ENCODE measurements at places on chromosomes 13 and 19. TPM values are rescaled to one million over a fixed set of nuclear protein-coding genes. Genes with fewer than 3 reads are reported as not detected.

ZNF573 gene
- 4.8 TPM for total RNA-seq

MYADM gene
- 7.7 TPM for total RNA-seq

PPM1N gene
- total RNA-seq: 0.60 TPM

DNA sequence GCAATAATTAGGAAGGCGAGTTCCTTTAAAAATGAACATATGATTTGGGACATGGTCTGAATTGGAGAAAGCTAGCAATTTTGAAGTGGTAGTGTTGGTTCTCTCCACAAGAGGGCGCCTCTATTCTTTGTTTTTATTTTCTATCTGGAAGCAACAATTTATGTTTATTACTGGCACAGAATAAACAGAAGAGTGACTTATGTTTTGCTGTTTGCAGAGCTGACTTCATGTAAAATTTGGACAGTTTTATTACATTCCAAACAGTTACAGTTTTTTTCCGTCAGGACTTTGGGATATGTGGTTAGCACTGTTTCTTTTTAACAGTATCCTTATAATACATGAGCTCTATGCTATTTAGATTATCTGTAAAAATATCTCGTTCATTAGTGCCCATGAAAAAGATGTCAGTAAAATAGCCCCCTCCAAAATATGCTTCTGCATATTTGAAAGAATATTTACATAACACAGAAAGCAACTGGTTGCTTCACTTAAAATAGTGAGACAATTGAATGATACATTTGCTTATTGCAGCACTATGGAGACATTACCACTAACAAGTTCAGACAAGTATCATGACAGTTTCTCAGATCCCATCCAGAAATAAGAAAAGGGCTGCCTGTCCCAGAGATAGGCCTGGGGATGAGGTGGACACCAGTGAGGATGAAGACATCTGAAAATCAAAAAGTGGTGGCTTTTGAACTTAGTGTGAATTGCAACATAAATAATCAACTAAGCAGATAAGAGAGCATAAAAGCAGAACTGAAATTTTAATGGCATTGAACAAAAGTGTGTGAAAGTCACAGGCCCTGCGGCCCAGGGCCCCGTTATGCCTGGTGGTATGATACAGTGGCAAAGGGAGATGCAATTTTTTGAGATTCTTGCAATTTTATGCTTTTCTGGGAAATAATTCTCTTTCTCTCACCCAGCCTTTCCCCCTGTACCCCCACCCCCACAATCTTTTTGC, 32.3 kb upstream of the FGF9 start:
- peak; percentile 48 for DNase-seq

DNA sequence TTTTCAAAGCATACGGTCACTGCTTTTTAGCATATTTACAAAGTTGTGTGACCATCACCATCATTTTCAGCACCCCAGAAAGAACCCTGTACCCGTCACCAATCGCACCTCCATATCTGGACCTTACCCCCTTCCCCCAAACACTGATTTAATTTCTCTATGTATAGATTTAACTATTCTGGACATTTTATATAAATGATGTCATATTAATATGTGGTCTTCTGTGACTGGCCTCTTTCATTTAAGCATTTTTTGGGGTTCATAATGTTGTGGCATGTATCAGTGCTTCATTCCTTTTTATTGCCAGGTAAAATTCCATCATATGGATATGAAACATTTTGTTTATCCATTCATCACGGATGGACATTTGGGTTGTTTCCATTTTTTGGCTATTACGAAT, 74.0 kb downstream of the TBC1D4 start:
- no peak for DNase-seq

DNA sequence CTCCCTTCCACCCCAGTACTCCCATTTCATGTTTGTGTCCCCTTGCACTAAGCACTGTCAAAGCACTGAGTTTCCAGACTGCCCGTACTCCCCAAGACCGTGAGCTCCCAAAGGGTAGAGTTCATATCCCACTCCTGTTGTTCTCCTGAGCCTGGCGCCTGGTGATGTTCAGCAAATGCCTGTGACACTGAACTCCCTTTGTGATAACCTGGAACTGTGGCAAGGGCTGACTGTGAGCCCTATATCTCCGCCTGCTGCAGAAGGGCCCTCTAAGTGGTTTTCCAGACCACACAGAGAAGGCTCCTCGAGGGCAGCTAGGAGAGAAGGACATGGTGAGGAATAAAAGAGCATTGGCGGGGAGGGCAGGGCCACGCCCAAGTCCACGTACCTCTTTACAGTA, 67.5 kb downstream of the ATP7B start:
- no peak for DNase-seq

DNA sequence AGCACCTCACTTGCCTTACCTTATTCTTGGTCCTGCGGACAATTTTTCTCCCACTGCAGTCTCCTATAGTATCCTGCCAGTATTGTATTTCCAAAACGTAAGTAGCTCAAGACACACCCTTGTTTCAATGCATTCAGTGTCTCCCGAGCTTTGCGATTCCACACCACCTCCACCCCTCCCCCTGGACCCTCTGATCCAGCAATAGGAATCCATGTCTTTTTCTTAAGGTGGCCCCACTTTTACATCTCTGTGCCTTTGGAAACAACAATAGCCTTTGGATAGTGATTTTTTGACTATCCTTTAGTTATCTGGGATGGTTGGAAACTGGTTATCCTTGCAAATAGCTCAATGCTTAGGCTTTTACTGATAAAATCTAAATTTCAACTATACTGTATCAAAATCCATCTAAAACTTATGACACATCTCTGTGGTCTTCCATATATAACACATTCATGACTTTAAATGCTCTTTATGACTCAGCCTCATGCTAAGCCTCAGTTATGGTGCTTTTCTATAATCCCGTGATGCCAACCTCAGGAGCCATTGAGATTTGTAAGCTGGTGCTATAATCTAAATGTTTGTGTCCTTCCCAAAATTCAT, 27.1 kb downstream of the FAM216B start:
- DNase-seq: no peak

GRCh38 chr13:97273341-97273831, 51.3 kb downstream of the MBNL2 start:
- DNase-seq: no peak

DNA sequence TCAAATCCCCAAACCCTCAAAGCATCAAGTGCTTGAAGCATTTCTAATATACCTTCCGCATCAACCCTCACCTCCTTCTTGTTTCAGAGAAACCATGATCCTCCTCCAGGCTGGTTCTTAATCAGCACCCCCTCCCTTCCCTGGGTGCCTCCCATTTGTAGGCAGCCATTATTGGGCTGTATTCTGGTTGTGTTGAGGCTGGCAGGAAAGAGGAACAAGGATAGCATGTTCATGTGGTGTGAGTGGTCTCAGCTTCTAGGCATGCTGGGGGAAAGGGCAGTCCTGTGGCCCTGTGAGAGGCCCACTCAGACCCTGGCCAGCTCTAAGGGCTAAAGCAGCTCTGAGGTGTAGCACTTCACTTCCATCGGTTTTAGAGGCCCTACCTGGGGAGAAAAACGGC, 18.9 kb upstream of the TRIM13 start:
- DNase-seq: no peak
